ENCODE measurements at places on chromosomes 7 and 10.
A peak's percentile ranks its signal among the peaks of the same experiment; 100 is the strongest.

- no peak for DNase-seq
These were observed 167.7 kb downstream of the EMX2 start for GRCh38 chr10:117710181-117710798.

- no peak for DNase-seq
These were observed 3.4 kb downstream of the MMRN2 start for GRCh38 chr10:86953747-86954680.

GRCh38 chr10:94122211-94122610 lies 128.5 kb downstream of the PLCE1 start:
- no peak for DNase-seq

GRCh38 chr10:87603769-87604168 lies 55.9 kb upstream of the PAPSS2 start:
- no peak for DNase-seq

GRCh38 chr10:79067241-79068202 lies 1.2 kb upstream of the ZMIZ1 start:
- DNase-seq = peak; percentile 82

DNA sequence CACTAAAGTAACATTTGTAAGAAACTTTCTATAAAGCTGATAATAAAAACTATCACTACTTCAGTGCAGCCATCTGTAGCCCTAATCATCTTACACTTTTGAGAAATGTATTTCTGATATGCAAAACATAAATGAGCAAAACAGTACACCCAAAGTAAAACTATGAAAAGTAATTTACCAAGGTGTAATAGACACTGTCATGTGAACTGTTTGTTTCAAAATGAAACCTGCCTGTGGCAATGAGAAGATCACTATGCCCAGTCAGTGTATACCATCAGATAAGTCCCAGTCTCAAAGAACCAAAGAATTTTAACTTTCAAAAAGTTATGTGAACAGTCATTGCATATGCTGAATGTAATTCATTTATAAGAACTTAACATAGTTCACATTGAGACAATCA lies 398.1 kb downstream of the CDC14C start:
- no peak for DNase-seq

DNA sequence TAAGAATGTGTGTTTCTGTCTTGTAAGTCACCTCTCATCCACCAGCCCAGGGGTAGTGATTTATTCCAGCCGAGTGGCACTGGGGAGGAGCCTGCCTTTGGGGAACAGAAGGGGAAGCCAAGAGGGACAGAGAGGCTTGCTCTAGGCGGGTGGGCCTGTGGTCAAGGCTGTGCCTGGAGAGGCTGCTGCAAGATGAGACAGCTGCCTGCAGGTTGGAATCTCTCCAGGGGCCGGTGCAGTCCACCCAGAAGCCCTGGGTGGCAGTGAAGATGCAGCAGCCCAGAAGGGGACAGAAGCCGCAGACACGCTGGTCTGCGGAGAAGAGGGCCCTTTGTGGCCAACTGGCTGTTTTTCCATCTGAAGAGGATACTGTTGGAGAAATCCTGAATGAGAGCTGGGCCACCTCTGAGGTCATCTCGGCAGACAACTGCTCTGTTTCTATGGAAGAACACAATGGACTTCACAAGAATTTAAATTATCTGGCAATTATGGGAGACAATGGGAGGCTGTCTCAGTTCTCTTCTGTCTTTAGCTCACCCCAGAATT lies 175.7 kb downstream of the GFRA1 start:
- DNase-seq = no peak

- DNase-seq = no peak
These were observed 603 bp downstream of the ADRA2A start for GRCh38 chr10:111077479-111077784.

- DNase-seq = no peak
These were observed 187.1 kb downstream of the MLLT10 start for GRCh38 chr10:21721000-21721665.

GRCh38 chr7:107253599-107253998 lies 84.8 kb downstream of the HBP1 start:
- DNase-seq = no peak

DNA sequence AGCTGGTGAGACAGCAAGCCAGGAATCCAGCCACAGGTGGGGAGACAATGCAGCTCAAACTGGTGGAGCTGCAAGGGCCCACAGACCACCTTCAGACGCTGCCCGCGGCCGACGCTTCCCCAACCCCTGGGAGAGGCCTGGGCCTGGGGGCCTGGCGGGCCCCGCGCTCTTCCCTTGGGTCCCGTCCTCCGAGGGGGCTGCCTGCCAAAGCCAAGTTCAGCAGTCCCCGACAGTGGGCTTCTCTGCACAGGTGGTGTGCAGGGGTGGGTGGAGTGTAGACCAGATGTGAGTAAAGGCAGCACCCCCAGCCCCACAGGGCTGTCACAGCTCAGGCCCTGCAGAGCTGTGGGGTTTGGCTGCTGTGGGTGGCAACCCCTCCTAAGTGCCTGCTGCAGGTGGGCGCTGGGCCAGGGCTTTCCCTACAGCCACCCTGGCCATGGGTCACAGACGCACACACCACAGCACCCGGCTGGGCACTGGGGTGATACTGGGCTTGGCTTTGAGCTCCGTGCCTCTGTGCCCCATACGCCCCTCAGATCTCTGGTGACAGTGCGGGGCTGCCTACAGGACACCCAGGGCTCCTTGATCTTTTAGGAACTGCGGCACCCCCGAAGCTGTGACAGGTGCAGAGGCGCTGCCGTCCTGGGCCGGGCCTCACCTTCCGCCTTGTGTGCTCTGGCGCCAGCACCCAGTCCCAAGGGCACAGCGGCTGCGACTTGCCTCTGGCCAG lies 20.5 kb downstream of the BNIP3 start:
- no peak for DNase-seq

DNA sequence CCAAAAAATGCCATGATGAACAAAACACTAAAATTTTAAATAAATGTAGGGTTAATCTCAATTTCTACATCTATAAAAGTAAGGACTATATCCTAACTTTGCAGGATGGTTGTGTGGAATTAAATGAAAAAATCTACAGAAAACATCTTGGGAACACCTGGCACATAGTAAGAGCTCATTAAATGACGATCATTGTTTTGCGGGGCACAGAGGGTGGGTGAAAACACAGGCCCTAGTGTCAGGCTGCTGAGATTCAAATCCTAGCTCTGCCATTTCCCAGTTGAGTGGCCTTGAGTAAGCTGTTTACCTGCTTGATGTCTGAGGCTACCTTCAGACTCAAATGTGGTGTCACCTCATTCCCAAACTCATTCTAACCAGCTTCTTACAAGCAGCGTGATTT lies 35.6 kb downstream of the BTBD16 start:
- DNase-seq = no peak

- no peak for DNase-seq
These were observed 20.8 kb upstream of the HYAL4 start for GRCh38 chr7:123823898-123824753.

GRCh38 chr10:61063034-61063433 lies 119.0 kb upstream of the RHOBTB1 start:
- DNase-seq = no peak

DNA sequence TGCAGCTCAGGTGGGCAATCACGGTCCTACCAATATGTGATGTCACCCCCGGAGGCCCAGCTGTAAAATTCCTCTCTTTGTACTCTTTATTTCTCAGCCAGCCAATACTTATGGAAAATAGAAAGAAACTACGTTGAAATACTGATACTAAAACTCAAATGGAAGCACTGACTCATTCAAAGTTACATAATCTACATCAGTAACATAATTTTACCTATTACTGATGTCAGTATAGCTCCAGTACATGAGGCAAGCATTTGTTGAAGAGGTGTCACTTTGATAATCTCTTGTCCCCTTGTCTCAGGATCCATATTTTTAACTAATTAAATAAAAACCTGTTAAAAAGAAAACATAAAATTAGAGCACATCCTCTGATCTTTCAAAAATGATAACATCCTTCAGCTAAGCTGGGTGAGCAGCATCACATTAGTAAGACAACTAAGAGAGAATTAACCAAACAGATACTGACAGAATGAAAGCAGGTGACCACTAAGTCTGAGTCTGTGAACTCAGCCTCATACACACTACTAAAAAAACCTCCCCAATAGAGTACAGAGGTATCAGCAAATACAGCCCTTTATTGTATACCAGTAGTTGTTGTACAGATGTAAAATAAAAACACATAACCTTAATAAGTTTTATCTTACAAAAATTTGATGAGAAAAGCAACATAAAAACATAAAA lies 17.6 kb downstream of the SLC25A40 start:
- no peak for DNase-seq

- no peak for DNase-seq
These were observed 623 bp upstream of the CEP41 start for GRCh38 chr7:130441408-130441869.

DNA sequence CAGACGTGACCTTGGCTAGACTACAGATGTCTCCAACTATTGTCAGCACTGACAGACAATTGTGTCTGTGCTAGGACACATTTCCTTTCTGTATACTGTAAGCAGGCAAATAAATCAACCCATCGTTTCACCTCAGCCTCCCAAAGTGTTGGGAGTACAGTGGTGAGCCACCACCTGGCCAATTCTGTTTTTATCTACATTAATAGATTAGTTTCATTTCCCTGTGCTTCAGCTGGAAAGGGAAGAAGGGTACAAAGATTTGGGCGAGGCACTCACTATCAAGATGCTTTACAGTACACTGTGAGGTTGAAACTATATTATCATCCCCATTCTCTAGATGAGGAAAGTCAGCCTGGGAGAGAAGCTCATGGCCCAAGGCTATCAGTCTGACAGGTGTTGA lies 21.9 kb downstream of the SFR1 start:
- DNase-seq = no peak

GRCh38 chr7:47400001-47400400 lies 181.9 kb downstream of the TNS3 start:
- DNase-seq = no peak

DNA sequence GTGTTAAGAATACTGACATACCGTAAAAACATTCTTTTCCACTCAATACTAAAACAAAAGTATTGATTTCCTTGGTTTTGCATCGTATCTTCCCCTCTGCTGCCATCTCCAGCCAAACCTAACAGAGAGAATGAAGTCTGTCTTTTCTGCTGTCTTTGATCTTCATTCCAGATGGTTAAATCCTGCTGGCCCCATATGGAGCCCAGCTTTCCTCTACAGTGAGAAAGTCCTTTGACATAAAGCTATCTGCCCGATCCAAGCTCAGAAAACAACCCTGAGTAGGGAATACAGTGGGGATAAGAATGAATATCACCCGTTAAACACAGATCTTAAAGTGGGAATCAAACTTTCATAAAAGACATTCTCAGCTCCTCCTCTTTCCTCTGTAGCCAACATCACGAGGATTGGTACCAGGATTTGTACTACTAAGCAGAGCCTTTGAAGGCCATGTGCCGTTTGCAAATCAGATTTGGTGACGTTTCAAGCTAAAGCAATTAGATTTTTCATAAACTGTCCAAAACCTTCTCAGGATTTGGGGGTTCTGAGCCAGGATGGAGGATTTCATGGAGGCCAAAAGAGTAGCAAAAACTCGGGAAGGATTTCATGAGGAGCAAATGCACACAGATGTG lies 30.8 kb upstream of the GPAM start:
- no peak for DNase-seq

DNA sequence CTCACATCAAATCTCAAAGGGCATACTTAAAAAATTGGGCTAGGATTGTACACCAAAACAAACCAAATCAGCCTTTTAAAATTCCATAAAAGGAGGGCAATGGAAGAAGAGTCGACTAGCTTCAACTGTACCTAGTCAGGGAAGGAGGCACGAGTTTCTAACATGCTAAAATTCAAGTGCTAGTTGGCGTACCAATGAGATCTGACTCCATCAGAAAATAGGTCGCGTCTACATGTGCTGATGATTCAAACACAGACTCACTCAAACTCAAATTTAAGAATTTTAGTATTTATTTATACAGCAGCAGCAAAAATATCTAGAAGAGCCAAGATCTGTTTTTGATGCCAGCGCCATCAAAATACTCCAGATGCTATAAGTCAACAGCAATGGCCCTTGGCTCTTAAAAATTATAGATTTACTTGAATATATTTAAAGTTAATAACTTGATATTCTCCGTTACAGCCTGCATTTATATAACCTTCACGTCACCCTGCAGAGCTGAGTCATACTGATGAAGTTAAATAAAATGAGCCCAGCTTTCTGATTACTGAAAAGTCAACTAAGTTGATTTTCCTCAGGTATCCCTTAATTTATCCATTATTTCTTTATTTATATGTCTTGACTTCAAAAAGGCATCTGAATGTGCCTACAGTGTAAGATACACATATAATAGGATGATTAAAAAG lies 302.1 kb upstream of the IMMP2L start:
- no peak for DNase-seq

- peak; percentile 59 for DNase-seq
These were observed 60.1 kb upstream of the SORCS3 start for GRCh38 chr10:104580774-104581675.

DNA sequence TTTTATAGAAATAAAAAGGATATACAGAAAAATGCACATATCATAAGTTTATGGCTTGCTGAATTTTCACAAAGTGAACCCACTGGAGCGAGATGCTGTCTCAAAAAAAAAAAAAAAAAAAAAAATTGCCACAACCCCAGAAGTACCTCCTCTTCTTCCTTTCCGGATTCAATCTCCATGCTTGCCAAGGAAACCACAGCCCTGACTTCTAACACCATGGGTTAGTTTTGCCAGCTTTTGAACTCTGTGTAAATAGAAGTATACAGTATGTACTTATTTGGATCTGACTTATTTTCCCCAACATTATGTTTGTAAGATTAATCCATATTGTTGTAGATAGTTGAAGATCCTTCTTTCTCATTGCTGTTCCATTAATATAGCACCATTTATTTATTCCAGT lies 40.0 kb downstream of the FANK1 start:
- DNase-seq = no peak

DNA sequence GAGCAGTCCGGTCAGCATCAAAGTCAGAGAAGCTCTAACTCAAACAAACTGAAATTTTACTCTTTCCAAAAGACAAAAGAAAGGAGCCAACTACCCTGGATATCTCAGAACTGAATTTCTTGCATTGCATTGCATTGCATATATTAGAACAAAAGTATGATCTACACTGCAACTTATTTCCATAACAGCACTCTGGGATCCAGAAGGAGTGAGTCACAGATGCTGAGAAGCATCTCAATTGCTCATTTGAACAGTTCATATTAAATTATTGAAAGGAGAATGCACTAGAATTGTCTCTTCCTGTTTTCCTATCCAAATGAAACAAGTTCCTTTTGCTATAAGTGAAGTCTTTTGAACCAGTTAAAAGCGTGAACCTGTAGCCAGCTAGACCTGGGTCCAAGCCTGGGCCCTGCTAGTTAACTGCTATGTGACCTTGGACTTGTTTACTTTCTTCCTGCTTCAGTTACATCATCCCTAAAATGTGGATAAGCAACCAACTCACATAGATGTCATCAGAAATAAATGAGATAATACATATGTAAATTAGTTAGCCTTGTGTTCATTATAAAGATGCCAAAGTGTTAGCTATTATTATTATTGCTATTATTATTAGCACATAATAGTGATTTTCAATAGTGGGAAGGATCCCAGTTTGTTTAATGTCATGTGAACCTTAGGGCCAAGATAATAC lies 184.1 kb downstream of the CREB5 start:
- no peak for DNase-seq
